MG63 (cell line): ENCODE measurements at places on chromosomes 12 and 14. TPM values are rescaled to one million over a fixed set of nuclear protein-coding genes. Genes with fewer than 3 reads are reported as not detected.

SMOC1 gene
- total RNA-seq, result 9.7 and 24.1 TPM in 2 replicates

NR1H4 gene
- total RNA-seq, result not detected in 2 replicates

GRCh38 chr12:12384571-12385340 lies 27.9 kb downstream of the BORCS5 start:
- no peak for DNase-seq

DNA sequence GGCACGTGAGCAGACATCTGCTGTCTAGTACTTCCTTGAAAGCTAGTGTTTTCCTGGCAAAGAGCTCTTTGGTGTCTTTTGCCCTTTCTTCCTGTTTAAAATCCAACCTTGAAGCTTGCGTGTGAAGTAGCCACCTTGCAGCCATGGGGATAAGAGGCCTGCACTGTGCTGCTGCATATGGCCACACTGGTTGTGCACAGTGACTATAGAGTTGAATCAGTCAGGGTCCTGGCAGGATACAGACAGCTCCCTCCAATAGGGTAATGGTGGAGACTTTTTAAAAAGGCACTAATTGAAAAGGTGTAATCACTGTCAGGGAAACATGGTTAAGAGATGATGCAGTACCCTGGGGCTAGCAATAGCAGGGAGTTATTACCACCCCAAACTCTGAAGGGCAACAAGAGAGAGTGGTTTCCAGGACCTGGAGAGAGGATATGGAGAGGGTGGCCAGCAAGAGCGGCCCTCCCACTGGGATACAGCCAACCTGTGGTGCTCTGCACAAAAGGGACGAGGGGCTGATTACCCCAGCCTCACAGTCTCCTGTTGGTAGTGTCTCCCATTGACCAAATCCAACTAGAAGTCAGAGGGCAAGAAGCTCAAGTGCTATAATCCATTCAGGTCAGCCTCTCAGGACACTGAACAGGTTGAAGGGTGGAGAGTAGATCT lies 4.8 kb upstream of the GLT8D2 start:
- no peak for DNase-seq

DNA sequence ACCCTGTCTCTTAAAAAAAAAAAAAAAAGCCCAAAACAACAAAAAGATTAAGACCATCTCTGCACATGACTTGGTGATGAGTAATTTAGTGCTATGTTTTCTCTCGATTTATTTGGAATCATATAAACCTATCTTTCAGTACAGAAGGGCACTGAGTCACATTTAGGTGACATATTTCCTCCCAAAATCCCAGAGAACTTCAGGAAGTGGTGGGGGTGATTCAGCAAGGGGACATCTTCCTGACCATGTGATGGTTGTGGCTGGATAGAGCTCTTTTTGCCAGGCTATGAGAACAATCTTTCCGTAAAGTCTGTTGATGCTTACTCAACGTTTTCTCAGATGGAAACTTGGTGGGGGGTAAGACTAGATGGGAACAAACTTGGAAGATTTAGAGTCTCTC lies 50.0 kb downstream of the PPFIBP1 start:
- peak; percentile 76 for DNase-seq
